ENCODE measurements at places on chromosomes 11 and 22.

- DNase-seq = no peak
These were observed 158.6 kb downstream of the KIRREL3 start for GRCh38 chr11:126841999-126842398.

DNA sequence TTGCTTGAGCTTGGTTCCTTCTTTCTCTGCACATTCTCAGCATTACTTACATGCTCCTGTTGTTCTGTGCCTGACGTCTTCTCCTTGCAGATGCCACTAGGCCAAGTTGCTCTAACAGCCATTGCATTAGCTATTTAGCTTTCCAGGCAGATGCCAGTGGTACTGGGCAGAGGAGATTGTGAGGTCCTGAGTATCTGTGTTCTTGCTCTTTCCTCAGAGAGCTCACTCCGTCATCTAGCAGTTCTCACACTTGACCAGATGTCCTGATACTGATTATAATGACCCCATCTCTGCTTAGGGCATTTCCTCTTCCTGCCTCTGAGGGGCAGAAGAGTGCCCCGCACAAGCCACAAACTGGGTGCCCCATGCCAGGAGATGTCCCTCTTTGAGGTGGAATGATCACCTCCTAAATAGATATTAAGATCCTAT lies 30.7 kb downstream of the ARHGAP1 start:
- DNase-seq = peak; percentile 7

- DNase-seq = peak; percentile 4
These were observed 52.4 kb downstream of the CELSR1 start for GRCh38 chr22:46484861-46485595.

GRCh38 chr11:47609675-47610074 lies 15.5 kb upstream of the C1QTNF4 start:
- no peak for DNase-seq

DNA sequence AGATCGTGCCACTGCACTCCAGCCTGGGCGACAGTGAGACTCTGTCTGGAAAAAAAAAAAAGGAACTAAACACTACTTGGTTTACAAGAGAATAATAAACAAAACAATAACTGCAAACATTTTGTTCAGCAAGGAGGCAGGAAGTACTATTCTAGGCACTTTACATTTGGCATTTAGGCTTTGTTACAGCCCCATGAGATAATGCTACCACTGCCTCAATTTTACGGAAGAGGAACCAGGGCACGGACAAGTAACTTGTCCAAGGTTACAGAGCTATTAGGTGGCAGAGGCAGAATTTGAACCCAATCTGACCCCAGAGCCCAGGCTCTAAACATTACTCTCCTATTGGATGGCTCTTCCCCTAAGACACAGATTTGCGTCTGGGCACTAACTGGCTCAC lies 108.7 kb upstream of the AKIP1 start:
- no peak for DNase-seq

GRCh38 chr22:45441138-45441537 lies 27.6 kb downstream of the RIBC2 start:
- DNase-seq = peak; percentile 70

Data from PC-3 (cell line).